ENCODE measurements at places on chromosomes 1 and 21. TPM values are rescaled to one million over a fixed set of nuclear protein-coding genes. Genes with fewer than 3 reads are reported as not detected.

WNT4 gene
- total RNA-seq: not detected

LCE1E gene
- total RNA-seq: not detected

RAB25 gene
- total RNA-seq: not detected

BCL2L15 gene
- 1.8 TPM for total RNA-seq

CYP4A22 gene
- total RNA-seq: 0.17 TPM

GJA8 gene
- not detected for total RNA-seq

- no peak for DNase-seq
Observed at GRCh38 chr1:33329600-33330305, 8.9 kb upstream of the A3GALT2 start.

DNA sequence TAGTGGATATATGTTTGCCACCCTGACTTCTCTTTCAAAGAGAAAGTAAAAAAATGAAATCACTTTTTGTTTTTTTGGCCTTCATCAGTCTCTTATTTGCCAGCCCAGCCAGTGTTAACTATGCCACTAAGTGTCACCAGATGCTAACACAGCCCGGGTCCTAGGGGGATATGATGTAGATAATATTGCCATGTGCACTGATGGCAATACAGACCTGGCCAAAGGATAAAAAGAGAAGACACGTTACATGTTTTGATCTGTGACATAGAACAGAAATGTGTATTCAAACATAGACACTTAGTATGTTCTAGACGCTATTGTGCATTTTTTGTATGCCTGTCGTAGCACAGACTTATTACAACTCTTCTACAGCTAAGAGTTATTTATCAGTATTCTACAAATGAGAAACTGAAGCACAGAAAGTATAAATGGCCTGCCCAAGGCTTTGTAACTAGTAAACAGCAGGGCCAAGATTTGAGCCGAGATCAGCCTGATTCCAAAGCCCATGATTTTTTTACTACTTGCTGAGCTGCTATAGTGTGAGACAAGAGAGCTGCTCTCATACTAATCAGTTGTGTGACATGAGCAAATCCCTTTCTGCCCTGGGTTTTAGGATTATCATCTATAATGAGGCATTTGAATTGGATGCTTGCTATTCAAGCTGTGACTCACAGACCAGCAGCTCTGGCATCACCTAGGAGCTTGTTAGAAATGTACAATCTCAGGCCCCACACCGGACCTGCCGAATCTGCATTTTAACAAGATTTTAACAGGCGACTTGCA lies 6.3 kb downstream of the LRRC53 start:
- peak; percentile 27 for DNase-seq

DNA sequence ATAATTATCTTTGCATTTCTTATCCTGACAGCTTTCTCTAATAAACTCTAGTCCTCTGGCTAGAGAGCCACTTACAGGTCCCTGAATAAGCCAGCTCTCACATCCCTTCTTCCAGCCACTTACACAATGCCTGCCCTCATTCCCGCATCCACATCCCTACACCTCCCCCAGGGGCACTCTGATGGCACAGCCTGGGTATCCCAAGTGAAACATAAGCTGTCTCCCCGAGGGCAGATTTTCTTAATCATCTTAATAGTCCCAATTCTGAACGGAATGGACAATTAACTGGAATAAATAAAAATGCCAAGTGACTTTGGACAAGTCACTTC lies 4.9 kb downstream of the RHOC start:
- DNase-seq: peak; percentile 7

- DNase-seq: no peak
Observed at GRCh38 chr1:213606252-213606820, 381.4 kb upstream of the PROX1 start.

DNA sequence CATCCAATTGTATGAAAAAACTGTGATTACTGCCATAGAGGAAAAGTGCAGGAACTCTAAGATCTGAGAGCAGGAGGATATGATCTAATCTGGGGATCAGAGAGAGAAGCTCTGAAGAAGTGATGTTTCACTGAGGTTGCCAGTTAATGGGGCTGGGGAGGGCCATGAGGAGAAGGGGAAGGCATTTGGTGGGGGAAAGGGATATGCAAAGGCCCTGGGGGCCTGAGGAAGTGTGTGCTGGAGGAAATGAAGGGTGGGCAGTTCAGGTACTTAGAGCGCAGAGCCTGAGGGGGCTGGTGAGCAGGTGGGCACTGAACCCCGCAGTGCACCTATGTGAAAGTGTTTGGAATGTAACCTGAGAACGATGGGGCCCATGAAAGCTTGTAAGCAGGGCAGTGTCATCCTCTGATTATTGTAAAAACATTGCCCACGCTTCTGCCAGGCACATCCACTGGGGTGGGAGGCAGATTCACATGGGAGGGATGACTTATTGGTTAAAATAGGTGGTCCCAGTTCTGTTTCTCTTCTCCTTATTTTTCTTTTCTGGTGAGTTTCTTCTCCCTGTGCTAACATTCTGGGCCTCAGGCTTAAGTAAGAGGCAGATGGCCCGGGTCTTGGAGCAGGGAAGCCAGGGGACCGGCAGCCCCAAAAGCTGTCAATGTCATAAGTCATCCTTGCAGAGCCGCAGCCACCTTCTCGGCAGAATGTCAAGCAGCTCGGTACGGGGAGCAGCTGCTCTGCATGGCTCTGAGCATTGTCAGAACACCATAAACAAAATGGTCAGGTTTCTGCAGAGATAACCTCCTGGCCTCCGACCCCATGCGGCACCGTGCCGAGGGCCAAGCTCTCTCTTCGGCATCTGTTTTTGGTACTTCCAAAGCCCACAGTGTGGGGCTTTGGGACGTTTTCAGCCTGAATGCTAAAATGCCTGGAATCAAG lies 492.0 kb upstream of the VAMP3 start:
- DNase-seq: no peak

DNA sequence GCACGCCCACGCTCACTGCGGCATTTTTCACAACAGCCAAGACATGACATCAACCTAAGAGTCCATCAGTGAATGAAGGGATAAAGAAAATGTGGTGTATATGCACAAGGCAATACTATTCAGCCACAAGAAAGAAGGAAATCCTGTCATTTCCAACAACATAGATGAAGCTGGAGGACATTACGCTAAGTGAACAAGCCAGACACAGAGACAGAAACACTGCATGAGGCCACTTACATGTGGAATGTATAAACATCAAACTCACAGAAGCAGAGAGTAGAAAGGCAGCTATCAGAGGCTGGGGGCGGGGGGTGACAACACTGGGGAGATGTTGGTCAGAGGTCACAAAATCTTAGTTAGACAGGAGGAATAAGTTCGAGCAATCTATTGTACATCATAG lies 20.9 kb downstream of the TMPRSS2 start:
- no peak for DNase-seq

DNA sequence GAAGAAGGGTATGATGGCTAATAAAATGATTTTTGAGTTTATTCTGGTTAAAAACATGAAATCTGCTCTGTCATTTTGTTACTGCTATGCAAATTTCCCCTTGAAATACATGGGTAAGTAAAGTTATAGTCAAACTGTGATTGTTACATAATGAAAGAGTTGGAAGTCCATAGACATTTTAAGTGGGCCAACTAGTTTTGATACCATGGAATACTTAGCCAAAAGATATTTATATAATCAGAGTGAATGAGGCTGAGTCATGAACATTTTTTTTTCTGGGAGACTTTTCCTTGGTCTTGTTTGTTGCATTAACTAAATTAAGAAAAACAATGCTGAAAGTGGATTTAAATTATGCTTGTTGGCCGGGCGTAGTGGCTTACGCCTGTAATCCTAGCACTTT lies 58.2 kb upstream of the MPC2 start:
- DNase-seq: no peak

- DNase-seq: no peak
Observed at GRCh38 chr21:37742115-37742514, 174.1 kb downstream of the KCNJ6 start.

All from glutamatergic neuron (in vitro differentiated cells).